ENCODE measurements at places on chromosomes 2 and 18.

GRCh38 chr18:77341527-77342325 is 92.1 kb downstream of the GALR1 start:
- no peak for DNase-seq

- peak; percentile 4 for DNase-seq
These were observed 38.0 kb downstream of the RNF152 start for GRCh38 chr18:61854578-61855448.

GRCh38 chr18:9696112-9696511 is 12.0 kb upstream of the RAB31 start:
- peak; percentile 59 for DNase-seq

DNA sequence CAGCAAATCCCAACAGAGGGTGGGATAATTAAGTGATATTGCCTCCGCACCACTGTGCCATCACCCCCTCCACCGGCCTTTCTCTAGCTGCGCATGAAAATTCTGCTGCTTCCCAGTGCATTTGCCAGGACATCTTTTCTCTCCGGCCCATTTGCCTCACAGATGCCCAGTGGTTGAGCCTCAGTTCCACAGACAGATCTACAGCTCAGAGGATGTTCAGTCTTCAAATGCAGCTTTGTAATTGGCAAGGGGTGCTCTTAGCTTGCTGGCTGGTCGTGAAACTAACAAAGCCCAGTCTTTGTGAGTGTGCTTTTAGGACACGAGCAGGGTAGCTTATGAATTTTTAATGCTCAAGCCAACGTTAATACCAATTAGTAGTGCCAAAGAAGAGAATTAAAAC is 253.3 kb upstream of the REV1 start:
- DNase-seq, result no peak

GRCh38 chr2:17615728-17616351 is 75.3 kb downstream of the VSNL1 start:
- no peak for DNase-seq

GRCh38 chr2:97935719-97936161 is 60.0 kb downstream of the TMEM131 start:
- DNase-seq, result peak; percentile 85

DNA sequence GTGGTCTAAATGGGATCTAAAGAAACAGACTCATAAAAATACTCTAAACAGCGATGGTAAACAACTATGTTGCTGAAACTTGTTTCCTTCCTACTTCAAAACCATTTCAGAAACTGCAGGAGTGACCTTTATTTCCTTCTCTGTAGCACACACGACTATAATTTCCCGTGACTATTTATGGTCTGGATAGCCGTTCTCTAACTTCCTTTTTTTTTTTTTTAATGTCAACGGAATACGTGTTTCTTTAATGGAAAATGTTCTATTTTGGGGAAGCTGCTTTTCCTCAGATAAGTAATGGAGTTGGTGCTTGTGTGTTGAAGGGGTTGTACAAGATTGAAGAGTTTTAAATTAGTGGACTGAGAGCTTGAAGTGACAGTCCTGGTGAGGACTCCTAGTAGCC is 224.1 kb downstream of the PHLPP1 start:
- peak; percentile 70 for DNase-seq

GRCh38 chr18:8603663-8604520 is 5.3 kb upstream of the RAB12 start:
- no peak for DNase-seq

GRCh38 chr2:190980630-190981209 is 33.3 kb downstream of the STAT1 start:
- no peak for DNase-seq

GRCh38 chr18:25334588-25334987 is 17.4 kb downstream of the ZNF521 start:
- DNase-seq, result no peak

DNA sequence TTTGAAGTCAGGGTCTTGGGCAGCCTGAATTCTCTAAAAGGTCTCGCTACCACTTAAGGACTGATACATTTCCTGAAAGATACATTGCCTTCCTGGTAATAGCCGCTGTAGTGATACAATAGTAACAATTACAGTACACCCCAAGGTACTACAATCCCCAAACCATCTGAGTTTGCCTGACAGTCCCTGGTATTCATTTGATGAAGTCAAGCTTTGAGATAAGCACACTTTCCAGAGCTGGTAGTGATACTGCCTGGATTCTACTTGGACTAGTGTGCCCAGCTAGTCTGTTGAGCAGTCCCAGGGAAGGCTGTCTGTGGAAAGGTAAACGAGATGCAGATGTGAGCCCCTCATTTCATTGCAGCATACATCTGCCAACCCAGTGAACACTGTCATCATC is 24.4 kb upstream of the ITGB6 start:
- no peak for DNase-seq

Measured in cardiac muscle cell (in vitro differentiated cells and primary cell).